Activated T-cell treated with anti-CD3 and anti-CD28 coated beads, Interleukin-2, amount 50 U/mL, for 4 hours (primary cell): ENCODE measurements at places on chromosomes 1 and 21.

GRCh38 chr1:232894436-232894835 is 56.0 kb upstream of the NTPCR start:
- DNase-seq = no peak

- no peak for DNase-seq
Measured at GRCh38 chr21:35284199-35284598, 235.1 kb upstream of the RUNX1 start.

GRCh38 chr1:171480035-171480434 is 5.3 kb upstream of the PRRC2C start:
- DNase-seq = no peak

DNA sequence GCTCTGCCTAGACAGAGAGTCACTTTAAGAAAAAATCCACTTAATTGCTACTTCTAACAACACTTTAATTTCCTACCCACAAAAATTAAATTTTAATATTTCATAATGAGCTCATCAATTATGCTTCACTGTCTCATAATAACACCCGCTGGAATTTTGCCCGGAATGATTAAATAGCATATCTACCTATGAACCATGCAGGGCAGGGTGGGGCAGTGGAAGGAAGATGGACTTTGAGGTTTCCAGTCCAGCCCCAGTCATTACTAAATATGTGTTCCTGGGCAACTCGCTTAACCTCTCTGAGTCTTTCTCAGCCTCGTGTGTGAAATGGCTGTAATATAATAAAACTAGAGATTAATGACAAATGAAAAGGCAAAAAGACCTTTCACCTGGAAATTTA is 32.8 kb upstream of the SLC45A1 start:
- DNase-seq = no peak

- DNase-seq = no peak
Measured at GRCh38 chr1:40897513-40897912, 35.4 kb upstream of the CITED4 start.
